ENCODE measurements at places on chromosomes 7 and 10.
A peak's percentile ranks its signal among the peaks of the same experiment; 100 is the strongest.

- DNase-seq = no peak
These were observed 57.0 kb upstream of the GLCCI1 start for GRCh38 chr7:7911369-7912123.

DNA sequence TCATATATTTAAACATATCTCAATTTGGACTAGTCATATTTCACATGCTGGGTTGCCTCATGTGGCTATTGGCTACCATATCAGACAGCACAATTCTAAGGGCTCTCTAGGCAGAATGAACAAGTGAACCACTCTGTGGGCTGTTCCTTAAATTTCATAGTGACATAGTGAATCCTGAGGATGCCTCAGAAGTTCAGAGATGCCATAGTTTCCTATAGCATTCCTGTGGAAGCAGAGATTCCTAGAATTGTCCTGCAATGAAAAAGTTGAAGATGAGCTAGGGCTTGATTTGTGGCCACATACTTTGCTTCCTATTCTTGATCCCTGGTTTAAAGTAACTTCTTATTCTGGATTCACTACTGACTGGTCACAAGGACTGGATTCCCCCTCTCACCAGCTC, 35.6 kb downstream of the MKX start:
- no peak for DNase-seq

GRCh38 chr10:98163941-98164340, 29.5 kb downstream of the R3HCC1L start:
- DNase-seq = no peak

- no peak for DNase-seq
These were observed 96.3 kb downstream of the ATXN7L1 start for GRCh38 chr7:105779856-105780780.

- no peak for DNase-seq
These were observed 469.9 kb downstream of the GALNT17 start for GRCh38 chr7:71601851-71602250.

GRCh38 chr10:129531969-129532660, 65.1 kb downstream of the MGMT start:
- no peak for DNase-seq

- no peak for DNase-seq
These were observed 54.5 kb upstream of the PFKFB3 start for GRCh38 chr10:6148251-6148701.

GRCh38 chr7:137987018-137987349, 14.9 kb downstream of the CREB3L2 start:
- no peak for DNase-seq

- DNase-seq = no peak
These were observed 27.5 kb downstream of the LRRC27 start for GRCh38 chr10:132359305-132360040.

DNA sequence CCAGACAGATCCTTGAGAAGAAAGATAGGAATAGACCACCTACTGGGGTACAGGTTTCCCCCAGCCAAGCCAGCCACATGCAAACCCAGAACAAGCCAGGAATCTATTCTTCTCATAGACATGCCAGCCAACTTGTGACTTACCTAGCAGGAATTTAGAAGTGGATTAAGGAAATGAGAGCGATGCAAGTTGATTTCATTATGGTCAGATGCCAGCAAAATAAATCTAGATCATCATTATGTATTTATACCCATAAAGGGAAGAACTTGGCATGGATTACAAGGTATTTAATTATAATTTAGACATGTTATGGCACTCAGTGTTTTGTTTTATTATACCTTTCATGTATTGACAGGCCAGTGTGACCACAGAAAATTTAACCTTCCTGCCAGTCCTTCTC, 32.8 kb downstream of the SLC35G1 start:
- DNase-seq = no peak

DNA sequence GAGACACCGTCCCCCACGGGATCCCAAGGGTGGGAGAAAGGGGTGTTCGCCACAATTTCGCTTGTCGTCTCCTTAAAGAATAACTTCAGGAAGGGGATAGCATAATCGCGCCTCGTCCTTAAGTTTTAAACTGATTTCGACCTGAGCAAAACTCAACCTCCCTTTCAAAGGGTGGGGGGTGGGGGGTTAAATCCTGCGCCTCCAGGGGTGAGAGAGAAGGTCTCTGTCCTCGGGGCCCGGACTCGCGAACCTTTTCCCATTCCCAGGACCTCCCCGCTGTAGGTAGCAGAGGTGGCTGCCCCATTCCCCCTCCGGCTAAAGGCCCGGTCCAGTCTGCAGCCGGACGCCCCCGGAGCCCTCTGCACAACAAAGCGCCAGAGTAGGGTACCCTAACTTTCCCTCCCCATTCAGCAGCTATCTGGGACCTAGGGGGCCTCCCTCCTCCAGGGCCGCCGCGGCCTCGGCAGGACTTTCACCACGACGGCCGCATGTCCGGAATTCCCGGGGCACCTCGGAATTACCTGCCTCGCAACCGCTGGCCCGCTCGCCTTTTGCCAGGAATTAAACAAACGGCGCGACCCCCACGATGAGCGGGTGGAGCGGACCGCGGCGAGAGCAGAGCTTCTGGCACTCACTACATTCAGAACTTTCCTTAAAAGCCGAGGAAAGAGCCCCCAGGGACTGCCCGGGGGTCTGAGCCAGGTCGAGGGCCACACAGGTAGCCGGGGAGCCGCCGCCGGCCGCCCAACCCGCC, 1.7 kb downstream of the CDK6 start:
- peak; percentile 30 for DNase-seq

DNA sequence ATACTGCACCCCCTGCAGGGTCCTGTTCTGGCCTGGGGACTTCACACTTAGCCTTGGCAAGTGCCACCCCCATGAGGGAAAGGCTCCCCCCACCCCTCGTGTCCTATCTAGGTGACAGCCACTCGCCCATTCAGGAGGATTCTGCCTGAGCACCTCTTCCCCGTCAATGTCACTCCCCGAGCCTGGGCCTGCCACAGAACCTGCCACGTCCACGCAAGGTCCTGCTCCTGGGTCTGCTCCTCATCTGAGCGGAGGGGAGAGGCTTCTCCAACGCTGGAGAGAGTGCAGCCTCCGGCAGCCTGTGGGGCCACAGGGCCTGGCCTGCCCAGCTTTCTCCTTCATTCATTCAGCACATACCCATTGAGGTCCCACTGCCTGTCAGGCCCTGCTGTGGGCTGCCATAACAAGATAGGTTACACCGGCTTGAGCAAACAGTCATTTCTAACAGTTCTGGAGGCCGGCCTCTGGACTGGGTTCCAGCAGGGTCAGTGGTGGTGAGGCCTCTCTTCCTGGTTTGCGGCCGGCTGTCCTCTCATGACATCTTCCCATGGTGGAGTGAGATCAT, 92.0 kb upstream of the RET start:
- peak; percentile 6 for DNase-seq

GRCh38 chr7:142298009-142298408, 40.2 kb upstream of the PRSS58 start:
- DNase-seq = no peak

DNA sequence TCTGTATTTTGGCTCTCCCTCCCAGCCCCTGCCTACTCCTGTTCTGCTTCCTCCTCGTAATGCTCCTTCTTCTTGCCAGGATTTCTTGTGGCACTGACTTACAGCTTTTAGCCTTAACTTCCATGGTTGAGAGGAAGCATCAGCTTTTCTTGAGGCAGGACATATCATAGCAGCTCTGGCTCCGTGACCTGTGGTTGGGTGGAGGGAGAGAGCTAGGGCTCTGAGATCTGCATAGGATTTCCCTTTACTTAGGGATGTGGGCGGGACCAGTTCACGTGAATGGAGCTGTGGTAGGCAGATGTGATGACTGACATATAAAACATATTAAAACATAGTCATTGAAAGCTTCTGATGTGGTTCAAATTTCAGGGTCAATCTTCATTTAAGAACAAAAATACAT, 10.6 kb upstream of the RAB11FIP2 start:
- no peak for DNase-seq

DNA sequence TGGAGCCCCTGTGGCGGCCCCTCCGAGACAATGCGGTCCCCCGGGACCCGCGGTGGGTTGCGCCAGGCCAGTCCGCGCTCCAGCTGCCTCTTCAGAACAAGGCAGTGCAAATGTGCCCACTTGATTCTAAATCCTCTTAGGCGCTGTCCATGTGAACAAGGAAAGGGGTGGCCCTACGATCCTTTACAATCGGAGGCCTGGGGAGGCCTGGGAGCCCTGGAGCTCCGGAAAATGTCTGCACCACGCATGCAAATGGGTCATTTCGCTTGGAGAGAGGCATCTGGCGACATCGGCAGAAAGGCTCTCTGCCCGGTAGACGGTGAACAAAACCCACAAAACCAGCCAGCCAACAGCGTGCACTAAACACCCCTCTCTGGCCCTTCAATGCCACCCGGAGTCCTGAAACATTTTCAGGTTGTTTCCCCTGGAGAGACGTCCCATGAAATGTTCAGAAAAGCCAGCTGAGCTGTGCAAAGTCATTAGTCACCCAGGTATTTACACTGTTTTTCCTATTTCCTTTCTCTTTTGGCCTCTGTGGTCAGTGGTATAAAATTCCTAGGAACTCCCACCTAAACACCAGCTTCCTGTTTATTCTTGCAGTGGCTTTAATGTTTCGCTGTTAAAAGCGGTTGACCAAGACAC, 102.8 kb upstream of the ZNF438 start:
- peak; percentile 39 for DNase-seq

DNA sequence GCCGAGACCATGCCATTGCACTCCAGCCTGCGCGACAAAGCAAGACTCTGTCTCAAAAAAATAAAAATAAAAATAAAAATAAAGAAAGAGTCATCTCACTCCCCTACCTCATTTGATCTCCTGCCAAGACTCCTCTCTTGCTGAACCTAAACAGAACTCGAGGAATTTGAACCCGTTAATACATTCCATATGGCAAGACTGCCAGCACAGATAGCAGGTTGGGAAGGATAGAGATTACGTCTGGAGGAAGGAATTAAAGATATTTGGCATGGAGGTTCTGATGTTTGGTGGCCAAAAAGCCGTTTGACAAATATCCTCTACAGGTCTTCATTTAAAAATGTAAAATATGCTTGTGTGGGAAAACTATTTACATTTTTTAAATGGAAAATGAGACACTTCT, 549.6 kb downstream of the HTR7 start:
- no peak for DNase-seq

DNA sequence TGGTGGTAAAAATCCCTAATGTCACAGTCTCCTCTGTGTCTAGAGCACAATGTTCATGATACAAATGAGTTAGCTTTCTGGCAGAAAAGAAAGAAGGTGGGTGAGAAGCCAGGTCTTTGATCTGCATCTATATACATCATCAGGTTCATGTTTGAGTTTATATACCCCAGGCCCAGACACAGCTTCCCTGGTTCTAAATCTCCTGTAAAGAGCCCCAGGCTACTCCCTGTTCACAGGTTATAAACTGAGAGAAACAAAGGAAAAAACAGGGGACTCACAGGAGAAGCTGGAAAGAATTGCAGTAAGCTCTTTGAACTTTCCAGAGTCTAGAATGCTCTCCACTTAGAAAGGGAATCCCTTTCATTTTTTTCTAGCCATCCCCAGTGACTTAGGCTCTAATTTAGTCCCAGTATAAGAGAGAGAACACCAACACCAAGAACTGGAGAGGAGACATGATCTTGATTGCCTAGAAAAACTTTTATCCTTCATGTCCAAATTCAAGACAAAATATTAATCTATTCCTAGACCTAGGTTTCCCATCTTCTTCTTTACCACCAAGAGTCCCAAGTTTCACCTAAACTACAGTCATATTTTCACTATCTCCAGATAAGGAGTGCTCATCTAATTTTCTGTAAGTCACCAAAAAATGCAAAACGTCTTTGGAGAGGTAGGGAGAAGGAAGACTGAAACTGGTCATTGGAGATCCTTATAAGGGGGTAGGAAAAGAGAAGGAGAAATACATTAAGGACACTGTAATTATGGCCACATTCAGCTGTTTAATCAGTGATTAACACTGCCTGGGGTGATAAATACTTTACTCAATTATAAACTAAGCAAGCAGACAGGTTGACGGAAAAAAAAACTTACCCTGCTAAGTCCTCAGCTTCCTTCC, 469 bp downstream of the MSS51 start:
- DNase-seq = no peak

GRCh38 chr7:55518836-55519235, 53.5 kb downstream of the VOPP1 start:
- no peak for DNase-seq

- DNase-seq = no peak
These were observed 58.5 kb downstream of the TRUB1 start for GRCh38 chr10:114996542-114996941.

DNA sequence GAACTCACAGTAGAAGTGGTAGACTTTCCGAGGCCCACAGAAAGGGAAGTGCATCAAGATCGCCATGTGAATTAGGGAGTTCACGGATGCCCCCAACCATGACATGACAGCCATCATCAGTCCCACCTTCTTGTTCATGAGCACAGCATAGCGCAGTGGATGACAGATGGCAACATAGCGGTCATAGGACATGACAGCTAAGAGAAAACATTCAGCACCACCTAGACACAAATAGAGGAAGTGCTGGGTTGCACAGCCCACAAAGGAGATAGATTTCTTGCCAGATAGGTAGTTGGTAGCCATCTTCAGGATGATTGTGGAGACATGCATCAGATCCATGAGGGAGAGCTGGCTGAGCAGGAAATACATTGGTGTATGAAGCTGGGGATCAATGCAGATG, 342 bp downstream of the OR2AE1 start:
- DNase-seq = no peak

- no peak for DNase-seq
These were observed 22.4 kb upstream of the CDC14C start for GRCh38 chr7:48901966-48902365.

DNA sequence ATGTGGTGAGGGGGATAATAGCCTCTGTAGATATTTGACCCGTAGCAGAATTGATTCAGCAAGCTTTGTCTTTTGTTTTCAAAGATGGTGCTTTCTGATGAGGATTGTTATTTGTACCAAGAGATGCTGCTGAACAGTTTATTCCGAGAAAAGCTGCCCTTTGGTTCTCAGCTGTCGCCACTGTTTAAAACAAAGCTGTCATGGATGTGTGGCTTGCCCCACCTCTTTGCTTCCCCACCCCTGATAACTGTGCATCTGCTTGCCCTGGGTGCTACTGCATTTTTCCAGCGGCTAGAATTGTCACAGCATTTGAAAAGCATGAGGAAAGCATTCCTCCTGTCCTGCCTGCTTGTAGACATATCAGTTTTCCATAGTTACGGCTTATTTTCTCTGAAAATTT, 226.9 kb upstream of the CSTF2T start:
- DNase-seq = no peak

DNA sequence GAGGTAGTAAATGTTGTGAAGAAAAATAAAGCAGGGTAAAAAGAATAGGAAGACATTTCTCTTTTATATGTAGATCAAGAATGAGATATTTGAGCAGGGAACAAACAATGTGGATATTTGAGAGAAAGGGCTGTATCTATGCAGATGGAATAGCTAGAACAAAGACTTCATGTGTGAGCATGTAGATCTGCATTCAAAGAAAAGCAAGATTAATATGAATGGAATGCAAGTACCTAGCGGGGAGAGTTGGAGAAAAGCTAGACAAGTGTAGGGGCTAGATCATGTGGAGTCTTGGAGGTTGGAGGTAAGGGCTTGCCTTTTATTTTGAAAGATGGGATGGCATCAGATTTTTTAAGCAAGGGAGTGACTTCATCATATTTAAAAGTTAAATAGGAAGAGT, 27.1 kb downstream of the SHOC2 start:
- no peak for DNase-seq

GRCh38 chr10:119030421-119031250, 1.1 kb downstream of the NANOS1 start:
- no peak for DNase-seq

GRCh38 chr10:28680358-28680752, 3.0 kb downstream of the BAMBI start:
- no peak for DNase-seq

Data from uterus (tissue), 4 donors.